ENCODE measurements at places on chromosomes 4 and X.

GRCh38 chrX:150361777-150362351, 1.3 kb upstream of the MAMLD1 start:
- no peak for DNase-seq

GRCh38 chr4:125043486-125043885, 271.3 kb upstream of the FAT4 start:
- no peak for DNase-seq

GRCh38 chrX:116436358-116436816, at the start of gene SLC6A14:
Gene SLC6A14 (plus strand): TSS chrX:116436606. CDS start chrX:116436710, 104 bp downstream.
- no peak for DNase-seq

DNA sequence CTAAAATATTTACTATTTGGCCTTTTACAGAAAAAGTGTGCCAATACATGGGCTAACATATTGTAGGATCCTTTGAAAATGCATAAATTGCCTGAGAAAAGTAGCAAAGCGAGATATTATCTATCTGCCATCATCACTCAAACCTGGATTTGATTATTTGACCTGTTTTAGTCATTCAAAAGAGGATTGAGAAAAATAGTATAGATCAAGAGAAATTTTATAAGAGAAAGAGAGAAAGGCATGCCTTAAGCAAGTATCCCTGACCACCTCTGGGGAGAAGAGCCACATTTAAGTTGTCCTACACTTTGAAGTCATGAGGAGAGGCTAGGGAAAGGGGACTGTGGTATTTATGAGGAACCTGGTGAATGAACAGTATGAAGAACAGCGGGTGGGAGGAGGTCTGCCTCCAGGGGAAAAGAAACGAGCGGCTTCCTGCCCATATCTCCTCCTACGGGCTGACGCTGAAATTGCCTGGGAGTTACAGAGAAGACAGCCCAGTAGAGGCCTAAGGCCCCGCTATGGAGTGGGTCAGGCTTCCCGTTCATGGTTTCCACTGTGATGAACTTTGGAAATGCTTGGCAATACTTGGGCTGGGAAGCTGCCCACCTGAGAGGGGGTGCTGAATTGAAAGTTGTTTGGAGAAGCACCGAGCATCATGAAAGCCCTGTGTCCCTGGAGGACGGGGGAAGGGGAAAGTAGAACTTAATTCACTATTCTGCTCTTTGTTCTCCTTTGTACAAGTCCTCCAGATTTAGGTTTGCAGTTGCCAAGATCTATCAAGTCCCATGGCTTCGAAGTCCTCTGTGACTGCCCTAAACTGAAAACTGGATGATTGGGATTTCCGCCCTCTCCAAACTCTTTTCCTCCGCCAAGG, 106.9 kb upstream of the ACSL4 start:
- DNase-seq: no peak

DNA sequence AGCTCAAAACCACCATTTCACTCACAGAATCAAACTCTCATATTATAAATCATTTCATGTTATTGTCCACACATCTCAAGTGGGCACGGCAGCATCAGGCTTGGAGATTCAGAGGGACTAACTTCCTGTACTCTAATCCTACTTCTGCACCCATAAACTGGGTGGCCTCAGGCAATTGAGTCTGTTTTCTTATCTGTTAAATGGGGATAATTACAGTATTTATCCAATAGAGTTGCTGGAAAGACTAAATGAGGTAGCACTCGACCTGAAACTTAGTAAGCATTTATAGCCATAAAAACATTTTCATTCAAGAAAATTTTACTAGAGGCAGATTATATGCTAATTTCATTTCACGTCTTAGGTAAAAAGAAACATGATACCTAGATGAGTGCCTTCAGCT, 13.0 kb downstream of the TBC1D1 start:
- DNase-seq: no peak

DNA sequence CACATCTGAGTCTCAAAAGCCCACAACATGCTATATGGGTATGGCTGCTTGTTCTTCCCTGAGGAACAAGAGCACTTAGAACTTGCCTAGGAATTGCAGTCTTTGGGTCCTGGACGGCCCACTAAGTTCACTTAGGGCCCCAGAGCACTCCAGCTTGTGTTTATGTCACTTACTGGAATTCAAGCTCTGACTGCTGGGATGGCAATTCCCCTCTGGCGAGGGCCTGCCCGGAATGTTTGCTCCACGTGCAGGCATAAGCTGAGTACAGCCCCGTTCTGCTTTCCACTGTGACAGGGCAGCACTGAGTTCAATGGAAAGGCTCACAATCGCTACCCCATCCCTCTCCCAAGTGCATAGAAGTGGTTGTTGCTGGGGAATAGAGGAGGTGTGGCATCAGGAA, 25.9 kb upstream of the RASSF6 start:
- DNase-seq: no peak

DNA sequence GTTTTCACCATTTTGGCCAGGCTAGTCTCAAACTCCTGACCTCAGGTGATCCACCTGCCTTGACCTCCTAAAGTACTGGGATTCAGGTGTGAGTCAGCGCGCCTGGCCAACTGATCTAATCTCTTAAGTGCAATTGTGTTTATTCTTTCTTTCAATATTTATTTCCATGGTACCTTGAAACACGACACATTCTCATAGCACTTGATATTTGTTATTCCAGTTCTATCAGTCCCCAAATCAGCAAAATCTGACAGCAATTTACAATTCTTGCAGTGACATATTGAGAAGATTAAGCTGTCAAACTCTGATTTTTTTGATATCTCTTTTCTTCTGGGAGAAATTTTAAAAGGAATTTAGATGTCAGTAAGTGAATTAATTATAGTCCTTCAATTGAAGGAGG, 218.1 kb upstream of the FAT4 start:
- no peak for DNase-seq

DNA sequence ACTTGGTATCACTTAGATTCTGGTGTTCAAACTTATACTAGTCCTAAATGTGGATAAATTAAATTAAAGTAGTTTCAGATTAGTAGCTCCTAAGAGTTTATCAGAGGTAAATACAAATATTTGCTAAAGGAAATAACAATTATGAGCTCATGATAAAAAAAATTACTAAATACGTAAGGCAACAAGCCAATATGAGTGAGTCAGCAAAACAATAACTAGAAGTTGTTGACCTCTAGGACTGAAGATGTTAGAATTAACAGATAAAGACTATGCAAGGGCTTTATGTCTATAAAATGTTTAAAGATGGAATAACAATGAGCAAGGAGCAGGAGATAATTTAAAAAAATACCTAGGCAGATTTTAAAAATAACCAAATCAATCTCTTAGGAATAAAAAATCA, 195.8 kb downstream of the CLCN4 start:
- no peak for DNase-seq

DNA sequence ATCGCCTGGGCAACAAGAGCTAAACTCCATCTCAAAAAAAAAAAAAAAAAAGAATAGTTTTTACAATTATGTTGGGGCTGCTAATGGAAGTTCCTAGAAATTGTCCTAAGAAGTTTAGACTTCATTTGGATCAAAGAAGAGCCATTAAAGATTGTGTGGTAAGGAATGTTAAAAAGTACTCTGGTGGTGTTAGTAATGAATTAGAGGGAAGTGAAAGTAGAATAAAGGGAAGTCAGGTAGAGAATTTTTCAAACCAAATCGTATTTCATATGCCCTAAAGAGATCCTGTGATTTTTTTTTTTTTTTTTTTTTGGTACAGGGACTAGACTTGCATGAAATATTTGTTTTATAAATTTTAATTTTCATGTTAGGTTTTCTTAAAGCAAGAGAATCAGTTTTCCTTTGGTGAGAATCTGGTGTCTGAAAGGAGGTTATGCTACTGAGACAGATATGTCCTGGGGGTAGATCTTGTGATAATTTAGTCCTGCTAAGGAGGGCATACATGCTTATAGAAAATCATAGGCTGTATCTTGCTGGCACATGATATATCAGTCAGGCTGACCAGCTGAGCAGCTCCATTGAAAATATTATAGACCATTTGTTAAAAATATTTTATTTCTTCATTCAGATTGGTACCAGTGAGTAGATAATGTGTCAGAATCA, 10.7 kb downstream of the SEC24B start:
- DNase-seq: no peak

DNA sequence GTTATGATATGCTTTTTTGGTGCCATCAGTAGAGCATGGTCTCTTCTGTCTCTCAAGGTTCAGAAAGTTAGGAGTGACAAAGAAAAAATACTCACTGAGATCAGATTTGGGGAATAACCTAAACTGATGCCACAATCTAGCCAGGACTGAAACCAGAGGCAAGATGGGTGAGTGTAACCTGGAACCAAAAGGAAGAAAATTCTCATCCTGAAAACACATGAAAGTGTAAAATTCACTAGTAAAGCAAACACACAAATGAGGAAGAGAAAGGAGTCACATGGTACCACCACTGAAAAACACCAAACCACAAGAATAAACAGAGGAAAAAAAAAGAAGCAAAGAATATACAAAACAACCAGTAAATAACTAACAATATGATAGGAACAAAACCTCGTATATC, 96.4 kb downstream of the ANXA10 start:
- DNase-seq: no peak

- DNase-seq: no peak
Observed at GRCh38 chrX:129600981-129601424, 53.8 kb downstream of the APLN start.

DNA sequence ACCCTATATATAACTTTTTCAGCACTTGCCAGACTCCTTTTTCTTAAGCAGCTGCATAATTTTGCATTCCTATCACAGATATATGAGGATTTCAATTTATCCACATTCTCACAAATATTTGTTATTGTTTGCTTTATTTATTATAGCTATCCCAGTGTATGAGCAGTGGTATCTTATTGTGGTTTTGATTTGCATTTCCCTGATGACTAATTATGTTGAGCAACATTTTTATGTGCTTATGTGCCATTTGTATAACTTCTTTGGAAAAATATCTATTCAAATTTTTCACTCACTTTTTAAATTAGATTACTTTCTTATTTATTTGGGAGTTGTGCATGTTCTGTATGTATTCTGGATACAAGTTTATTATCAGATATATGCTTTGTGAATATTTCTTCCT, 361.9 kb downstream of the KCTD8 start:
- DNase-seq: no peak

- no peak for DNase-seq
Observed at GRCh38 chrX:111431001-111431400, 19.0 kb upstream of the DCX start.
